ENCODE measurements at places on chromosomes 5 and 9. TPM values are rescaled to one million over a fixed set of nuclear protein-coding genes. Genes with fewer than 3 reads are reported as not detected.

CAMK4 gene
- total RNA-seq, result 89.3 TPM

OR1J2 gene
- total RNA-seq, result not detected

ABO gene
- 4.5 TPM for total RNA-seq

IFNK gene
- total RNA-seq, result not detected

SUB1 gene
- total RNA-seq, result 301 TPM

HTR4 gene
- total RNA-seq, result not detected

KIF24 gene
- 0.21 TPM for total RNA-seq

TEK gene
- total RNA-seq, result under 0.01 TPM

FAM78A gene
- 32.3 TPM for total RNA-seq

RORB gene
- total RNA-seq, result 0.10 TPM
